ENCODE measurements at places on chromosomes 4 and X.

GRCh38 chrX:20711366-20711765 is 444.7 kb upstream of the RPS6KA3 start:
- no peak for DNase-seq

- DNase-seq: no peak
Observed at GRCh38 chrX:16603822-16604221, 46.1 kb upstream of the S100G start.

DNA sequence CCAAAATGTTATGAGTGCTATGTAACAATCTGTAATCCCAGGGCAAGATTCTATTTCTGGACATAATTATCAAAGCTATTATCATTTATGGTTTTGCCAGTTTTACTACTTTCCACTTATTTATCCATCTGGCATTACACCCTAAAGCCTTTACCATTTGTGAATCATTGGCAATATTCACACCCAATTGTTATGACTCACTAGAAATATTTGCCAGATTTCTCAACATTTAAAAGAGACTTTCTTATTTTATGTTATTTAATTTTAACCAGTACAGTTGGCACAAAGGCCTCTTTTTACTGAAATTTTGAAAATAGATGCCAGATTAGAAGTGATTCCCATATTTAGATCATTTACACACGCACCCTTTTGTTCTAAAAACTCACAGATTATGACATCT is 242.7 kb upstream of the WDFY3 start:
- no peak for DNase-seq

DNA sequence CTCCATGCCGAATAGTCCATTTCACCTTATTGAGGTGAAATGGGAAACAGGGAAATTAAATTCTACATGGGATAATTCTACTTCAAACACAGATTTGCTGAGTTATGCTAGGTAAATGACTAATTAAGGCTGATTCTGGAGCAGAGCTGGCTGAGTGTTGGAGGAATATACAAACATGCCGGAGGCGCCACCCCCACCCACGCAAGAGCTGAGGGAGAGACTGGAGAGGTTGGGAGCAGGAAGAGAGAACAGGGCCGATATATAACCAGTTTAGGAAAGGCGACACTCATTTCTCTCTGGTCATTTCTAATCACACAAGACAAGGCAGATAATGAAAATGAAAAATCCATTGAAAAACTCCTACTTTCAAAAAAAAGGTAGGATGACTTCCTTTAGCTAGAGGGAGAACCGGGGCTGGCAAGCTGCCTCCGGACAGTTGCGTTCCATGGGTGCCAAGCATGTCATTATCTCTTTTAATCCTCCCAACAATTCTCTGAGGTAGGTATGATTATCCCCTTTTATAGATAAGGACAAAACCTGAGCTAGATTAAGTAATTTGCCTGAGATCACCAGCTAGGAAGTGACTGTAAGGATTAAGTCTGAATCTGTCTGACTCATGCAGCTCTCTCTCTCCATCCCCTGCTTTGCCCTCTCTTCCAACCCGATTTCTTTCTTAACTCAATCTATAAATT is 27.6 kb upstream of the CFAP299 start:
- no peak for DNase-seq

GRCh38 chrX:48890934-48891401 is 6.6 kb downstream of the TIMM17B start:
- peak; percentile 20 for DNase-seq

- DNase-seq: no peak
Observed at GRCh38 chrX:16868920-16869319, 1.2 kb downstream of the RBBP7 start.

GRCh38 chr4:56026596-56026995 is 77.9 kb downstream of the CEP135 start:
- no peak for DNase-seq

GRCh38 chr4:158817562-158818296 is 48.9 kb downstream of the FNIP2 start:
- DNase-seq: no peak

- no peak for DNase-seq
Observed at GRCh38 chr4:142585411-142585810, 260.7 kb downstream of the INPP4B start.

- DNase-seq: no peak
Observed at GRCh38 chr4:43357252-43357974, 464.9 kb downstream of the GRXCR1 start.

GRCh38 chr4:142955501-142955900 is 109.4 kb upstream of the INPP4B start:
- DNase-seq: no peak

GRCh38 chr4:76342191-76342590 is 35.7 kb downstream of the STBD1 start:
- no peak for DNase-seq

DNA sequence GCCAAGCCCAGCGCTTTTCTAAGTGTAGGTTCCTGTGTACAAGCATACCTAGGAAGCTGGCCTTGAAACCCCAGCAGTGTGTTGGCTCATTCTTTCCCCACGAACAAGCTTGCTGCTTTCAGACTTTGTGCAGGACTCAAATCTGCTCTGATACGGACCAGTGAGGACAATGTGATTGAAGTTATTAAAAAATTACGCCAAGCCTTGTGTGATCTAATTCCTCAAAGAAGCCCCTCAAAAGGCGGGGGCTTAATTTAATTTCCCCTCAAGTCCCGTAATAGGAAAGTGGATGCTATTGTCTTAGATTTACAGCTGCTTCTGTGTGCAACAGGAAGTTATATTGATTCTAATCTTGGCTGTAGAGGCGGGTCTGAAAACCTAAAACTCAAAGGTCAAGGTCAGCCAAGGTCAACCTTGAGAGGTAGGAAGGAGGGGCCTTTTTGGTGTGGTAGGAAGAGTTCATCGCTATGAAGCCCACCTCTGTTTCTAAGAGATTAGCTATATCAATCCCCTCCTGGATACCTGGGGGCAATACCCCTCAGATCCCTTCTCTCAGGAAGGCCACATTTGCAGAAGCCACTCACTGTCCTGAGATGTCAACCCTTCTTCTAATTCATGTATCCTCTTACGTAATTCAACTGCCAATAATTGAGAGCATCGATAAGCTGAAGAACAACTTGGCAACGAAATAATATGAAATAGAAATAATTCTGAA is 45.1 kb downstream of the TBC1D9 start:
- DNase-seq: no peak

GRCh38 chr4:108972613-108973283 is 209.9 kb upstream of the ETNPPL start:
- no peak for DNase-seq

- DNase-seq: no peak
Observed at GRCh38 chr4:184028561-184029374, 123.7 kb downstream of the STOX2 start.

GRCh38 chr4:142473960-142474338 is 372.2 kb downstream of the INPP4B start:
- no peak for DNase-seq

DNA sequence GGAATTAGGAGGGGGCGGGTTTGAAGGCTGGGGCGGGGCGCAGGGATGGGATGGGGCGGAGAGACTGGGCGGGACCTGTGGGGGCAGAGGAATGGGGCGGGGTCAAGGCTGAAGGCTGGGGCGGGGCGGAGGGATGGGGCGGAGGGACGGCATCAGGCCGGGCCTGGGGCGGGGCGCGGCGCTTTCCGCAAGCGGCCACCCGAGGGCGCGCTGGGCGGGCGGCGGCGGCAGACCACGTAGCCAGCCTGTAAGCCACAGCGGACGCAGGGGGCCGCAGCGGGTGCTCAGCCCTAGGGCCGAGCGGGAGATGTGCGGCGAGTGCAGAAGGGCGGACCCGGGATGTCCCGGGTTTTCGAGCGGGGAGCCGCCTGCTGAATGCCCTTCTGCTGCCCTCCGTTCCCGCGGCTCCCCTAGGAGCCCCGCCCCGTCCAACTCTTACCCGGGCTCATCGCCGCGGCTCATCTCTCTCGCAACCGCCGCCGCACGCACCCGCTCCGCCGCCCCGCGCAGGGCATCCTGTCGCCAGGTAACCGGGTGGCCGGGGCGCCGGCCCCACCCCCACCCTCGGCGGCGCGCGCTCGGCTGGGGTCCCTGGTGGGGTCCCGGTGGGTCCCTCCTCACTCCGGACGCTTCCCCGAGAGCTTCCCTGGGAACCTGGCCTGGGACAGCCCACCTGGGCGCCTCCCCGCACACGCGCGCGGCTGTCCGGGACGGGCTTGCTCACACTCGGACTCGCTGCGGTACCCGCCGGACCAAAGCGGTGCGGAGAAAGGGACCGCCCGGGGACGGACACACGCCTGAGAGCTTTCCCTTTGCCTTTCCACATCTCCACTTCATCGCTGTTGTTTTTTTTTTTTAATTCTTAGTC is at the start of gene CCDC110:
CCDC110 (minus strand) TSS at position 499 of the 868 bp plus-strand sequence; CDS start at position 449, 50 bp downstream.
- peak; percentile 94 for DNase-seq

- no peak for DNase-seq
Observed at GRCh38 chrX:53732797-53733196, 46.3 kb upstream of the HUWE1 start.

GRCh38 chr4:165383591-165384073 is 4.8 kb downstream of the CPE start:
- DNase-seq: no peak

DNA sequence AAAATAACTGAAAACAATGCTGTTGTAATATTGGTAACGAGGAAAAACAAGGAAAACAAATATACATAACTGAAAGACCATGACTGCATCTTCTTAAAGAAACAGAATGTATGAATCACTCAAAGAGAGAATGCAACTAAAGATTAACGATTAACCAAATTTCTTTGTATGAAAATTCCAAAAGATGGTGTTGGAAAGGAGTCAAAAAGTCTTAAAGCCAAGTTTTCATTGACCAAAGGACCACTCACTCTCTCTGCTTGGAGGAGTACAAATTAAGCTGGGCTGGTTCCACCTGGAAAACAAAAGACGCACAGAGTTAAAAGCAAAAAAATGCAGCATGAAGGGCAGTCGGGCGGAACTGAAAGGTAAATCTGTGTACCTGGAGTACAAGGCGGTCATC is 1.8 kb downstream of the DCAF12L1 start:
- DNase-seq: no peak

- DNase-seq: no peak
Observed at GRCh38 chr4:114323841-114324240, 274.8 kb upstream of the UGT8 start.

DNA sequence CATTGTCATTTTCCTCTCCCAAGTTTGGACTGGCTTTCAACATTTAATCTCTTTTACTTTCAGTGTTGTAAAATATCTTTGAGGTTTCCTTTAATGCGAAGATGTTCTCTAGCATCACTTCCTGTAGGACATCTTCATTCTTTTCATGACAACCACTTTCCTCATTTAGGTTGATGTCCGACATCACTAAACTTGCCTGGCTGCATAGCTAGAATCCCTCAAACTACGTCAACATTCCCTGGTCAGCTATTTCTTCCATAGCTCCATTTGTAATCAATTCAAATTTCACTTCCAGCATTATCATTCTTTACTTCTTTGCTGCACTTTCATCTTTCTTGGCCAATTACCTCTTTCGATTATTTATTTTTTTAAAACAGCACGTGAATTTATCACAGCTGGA is 198.6 kb upstream of the EMCN start:
- no peak for DNase-seq

GRCh38 chr4:138668309-138668708 is 347.3 kb upstream of the NOCT start:
- DNase-seq: no peak

- no peak for DNase-seq
Observed at GRCh38 chrX:10233173-10233572, 76.4 kb downstream of the CLCN4 start.

GRCh38 chr4:183499389-183499788 is 5.5 kb upstream of the ING2 start:
- no peak for DNase-seq

DNA sequence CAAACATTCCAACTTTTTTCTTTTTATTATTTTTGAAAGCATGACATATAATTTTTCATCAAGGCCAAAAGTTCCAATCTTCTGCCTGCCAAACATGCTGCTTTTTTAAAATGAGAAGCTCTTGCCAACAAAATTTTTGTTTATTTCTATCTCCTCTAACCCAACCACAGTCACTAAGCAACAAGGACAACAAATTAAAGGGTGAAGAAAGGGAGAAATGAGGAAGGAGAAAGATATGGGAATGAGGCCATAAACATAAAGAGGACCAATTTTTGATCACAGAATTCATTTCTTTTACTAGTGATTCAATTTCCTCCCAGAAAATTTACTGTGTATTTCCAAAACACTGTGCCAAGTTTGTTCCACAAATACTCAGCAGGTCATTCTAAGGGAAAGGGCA is 537.0 kb upstream of the DIAPH2 start:
- no peak for DNase-seq

GRCh38 chr4:153024466-153024865 is 88.3 kb downstream of the FHDC1 start:
- no peak for DNase-seq

DNA sequence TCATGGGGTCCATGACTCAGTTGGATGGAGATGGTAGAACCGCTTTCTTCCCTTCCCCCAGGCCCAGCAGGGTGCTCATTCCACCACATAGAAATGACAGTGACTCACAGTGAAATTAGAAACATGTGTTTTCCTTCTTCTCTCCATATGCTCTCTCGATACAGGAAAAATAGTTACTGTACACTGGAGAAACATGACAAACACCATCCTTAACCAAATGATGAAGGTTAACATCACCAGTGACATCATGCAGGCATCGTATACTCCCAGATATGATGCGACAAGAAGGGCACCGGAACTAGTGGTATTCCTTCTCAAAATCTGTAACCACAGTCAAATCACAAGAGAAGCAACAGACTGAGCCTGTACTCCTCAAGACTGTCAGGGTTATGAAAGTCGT is 11.7 kb upstream of the RAB40A start:
- DNase-seq: no peak

Data from stimulated activated CD4-positive, alpha-beta T cell treated with anti-CD3 and anti-CD28 coated beads, Interleukin-12 subunit alpha, Interleukin-12 subunit beta, amount 100 ng/mL, for 4 hours (primary cell).